Right lobe of liver (tissue), 6 donors: ENCODE measurements at places on chromosomes 12 and 14. TPM values are rescaled to one million over a fixed set of nuclear protein-coding genes. Genes with fewer than 3 reads are reported as not detected.

GRCh38 chr12:104478396-104479122, 21.8 kb downstream of the CHST11 start:
- H3K4me1 ChIP-seq = no peaks in the 10 kb centered on the region
- no peaks in the 10 kb centered on the region for H3K36me3 ChIP-seq
- DNase-seq = no peak
- no peak overlapping the region for H3K4me3 ChIP-seq
- H3K27me3 ChIP-seq = no peaks in the 10 kb centered on the region

GRCh38 chr12:47560415-47560814, 145.4 kb downstream of the RPAP3 start:
- H3K4me3 ChIP-seq = no peak overlapping the region
- H3K4me1 ChIP-seq = no peaks in the 10 kb centered on the region
- no peak for DNase-seq
- no peaks in the 10 kb centered on the region for H3K27me3 ChIP-seq

IRAK3 gene
- total RNA-seq = 3.3 TPM

DNA sequence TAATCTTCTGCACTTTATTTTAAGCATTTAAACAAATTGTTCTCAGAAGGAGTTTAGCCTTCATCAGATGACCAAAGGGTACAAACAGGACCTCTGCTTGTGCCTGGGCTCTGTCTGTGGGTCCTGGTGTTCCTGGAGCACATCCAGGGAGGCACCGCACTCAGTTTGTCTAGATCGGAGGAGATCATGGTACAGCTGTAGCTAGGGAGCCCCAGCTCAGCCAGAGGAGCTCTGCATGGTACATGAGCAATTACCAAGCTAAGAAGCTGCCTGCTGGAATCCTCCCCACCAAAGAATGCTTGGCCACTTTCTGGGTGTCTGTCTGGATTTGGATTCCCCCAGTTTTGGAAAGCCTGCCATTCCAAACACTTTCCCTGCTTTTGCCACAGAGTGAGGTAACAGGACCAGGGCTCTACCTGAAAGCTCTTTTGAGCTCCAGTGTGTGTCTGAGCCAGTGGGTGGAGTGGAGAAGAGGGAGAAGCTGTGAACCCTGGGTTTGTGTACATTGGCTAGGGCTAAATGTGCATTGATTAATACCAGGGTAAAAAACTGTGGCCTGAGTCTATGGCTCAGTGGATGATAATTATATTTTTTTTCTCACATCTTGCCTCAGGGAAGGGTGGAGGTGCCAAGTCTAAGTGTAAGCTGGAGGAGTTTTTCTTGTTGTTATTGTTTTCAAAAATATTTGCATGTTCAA, 163.7 kb upstream of the IGF1 start:
- no peaks in the 10 kb centered on the region for H3K4me1 ChIP-seq
- H3K27ac ChIP-seq = no peak overlapping the region
- peak; percentile 55 for DNase-seq

LRP1-AS gene
- total RNA-seq = not detected

GRCh38 chr14:57171363-57171762, 97.3 kb downstream of the EXOC5 start:
- H3K4me3 ChIP-seq = no peak overlapping the region
- no peak overlapping the region for H3K27ac ChIP-seq
- no peak for DNase-seq
- no peaks in the 10 kb centered on the region for H3K27me3 ChIP-seq
- H3K36me3 ChIP-seq = no peaks in the 10 kb centered on the region

DNA sequence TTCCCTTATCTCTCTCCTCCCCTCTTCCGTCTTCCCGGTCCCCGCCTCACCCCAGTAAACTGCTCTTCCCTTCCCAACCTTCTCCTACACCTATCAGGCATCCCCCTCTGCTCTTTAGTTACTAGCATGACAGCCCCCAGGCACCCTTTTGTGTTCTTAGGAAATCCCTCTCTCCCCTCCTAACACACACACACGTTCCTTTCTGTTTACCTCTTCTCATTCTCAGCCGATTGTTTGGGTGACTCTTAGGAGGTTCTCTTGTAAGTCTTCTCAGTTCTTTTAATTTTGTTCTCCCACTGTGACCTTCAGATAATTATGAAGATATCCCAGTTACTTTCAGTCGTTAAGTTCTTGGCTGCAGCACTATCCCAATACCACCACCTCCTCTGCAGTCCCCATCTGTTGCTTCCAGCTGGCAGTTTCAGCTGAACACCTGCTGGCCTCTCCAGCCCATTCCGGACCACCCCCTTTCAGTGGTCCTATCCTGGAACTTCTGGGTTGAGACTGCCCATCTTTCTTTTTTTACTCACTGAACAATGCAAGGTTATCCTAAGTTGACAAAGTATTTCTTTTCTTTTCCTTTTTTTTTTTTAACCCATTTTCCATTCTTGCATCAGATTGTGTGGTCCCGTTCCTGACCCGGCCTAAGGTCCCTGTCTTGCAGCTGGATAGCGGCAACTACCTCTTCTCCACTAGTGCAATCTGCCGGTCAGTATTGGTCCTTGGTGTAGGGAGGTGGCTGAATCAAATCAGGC, 711 bp downstream of the MARS1 start:
- peaks cover 27% of the 10 kb centered on the region for H3K36me3 ChIP-seq
- no peak for DNase-seq
- peak overlapping the region; percentile 80 for H3K4me3 ChIP-seq
- H3K4me1 ChIP-seq = peaks cover 9% of the 10 kb centered on the region
- H3K27ac ChIP-seq = peak overlapping the region; percentile 36

DNA sequence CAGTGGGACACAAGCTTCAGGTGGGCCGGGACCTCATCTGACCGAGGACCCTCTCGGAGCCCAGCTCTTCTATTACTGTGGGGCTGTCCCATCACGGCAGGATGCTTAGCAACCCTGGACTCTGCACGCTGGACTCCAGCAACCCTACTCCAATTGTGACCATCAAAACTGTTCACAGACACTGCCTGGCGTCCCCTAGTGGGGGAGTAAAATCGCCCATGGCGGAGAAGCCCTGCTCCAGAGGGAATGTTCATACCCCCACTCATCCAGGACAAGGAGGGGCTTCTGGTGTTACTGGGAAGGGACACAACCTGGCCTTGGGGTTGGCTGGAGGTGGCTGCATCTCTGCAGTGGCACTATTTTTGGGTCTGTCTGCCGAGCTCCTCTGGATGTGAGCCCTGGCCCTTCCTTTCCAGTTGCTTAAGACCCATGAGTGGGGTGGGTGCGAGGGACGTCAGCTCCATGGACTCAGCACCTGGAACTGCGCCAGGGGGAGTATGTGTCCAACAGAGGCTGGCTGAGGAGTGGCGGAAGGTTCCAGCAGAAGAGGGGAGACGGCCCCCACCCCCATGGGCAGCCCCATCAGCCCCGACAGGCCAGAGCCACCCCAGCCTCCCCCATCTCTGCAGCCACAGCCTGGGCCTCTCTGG, 103.8 kb downstream of the RFLNA start:
- no peak for DNase-seq
- H3K27me3 ChIP-seq = no peaks in the 10 kb centered on the region
- peaks cover 12% of the 10 kb centered on the region for H3K4me1 ChIP-seq
- H3K36me3 ChIP-seq = no peaks in the 10 kb centered on the region
- H3K27ac ChIP-seq = no peak overlapping the region

DNA sequence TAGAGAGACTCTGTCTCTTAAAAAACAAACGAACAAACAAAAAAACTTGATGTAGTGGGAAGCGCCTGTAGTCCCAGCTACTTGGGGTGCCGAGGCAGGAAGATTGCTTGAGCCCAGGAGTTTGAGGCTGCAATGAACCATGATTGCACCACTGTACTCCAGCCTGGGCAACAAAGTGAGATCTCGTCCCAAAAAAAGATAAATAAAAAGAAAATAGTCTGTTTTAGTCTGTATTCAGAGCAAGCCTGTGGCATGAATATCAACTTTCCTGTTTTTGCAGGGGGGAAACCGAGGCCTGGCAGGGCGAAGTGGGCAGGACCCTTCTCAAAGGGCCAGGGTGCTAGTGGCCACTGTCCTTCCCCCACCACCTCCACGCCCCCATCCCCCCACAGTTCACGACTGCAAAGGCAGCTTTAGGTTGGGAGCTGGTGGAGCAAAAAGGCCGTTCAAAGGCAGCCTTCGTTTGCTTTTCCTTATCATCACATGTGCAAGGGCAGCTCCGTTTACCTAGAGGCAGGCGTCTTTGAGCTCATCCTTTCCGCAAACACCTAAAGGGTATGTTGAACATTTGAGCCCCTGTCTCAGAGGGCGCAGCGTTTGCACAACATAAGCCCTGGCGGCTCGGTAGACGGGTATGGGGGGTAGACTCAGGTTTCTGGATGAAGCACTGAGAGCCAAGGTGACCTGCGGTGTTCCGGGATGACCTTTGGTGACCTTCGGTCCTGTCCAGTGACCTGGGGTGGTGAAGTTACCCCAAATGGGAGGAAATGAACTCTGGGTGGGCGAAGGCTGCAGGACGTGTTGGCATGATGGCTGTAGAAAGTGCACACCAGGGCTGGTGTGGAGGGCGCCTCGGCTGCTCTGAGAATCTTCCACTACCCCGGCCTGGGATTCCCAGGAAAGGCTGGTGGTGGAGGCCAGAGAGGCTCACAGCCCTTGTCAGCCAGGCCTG, 8.7 kb upstream of the MEG3 start:
- no peak overlapping the region for H3K27ac ChIP-seq
- no peak for DNase-seq
- no peaks in the 10 kb centered on the region for H3K36me3 ChIP-seq
- H3K4me1 ChIP-seq = peaks cover 8% of the 10 kb centered on the region

GRCh38 chr14:96139879-96140278, 64.8 kb upstream of the BDKRB2 start:
- no peak overlapping the region for H3K4me3 ChIP-seq
- no peak overlapping the region for H3K27ac ChIP-seq
- H3K27me3 ChIP-seq = no peaks in the 10 kb centered on the region
- H3K36me3 ChIP-seq = no peaks in the 10 kb centered on the region

MSI1 gene
- 0.06 TPM for total RNA-seq

ZC2HC1C gene
- total RNA-seq = 3.3 TPM

DNA sequence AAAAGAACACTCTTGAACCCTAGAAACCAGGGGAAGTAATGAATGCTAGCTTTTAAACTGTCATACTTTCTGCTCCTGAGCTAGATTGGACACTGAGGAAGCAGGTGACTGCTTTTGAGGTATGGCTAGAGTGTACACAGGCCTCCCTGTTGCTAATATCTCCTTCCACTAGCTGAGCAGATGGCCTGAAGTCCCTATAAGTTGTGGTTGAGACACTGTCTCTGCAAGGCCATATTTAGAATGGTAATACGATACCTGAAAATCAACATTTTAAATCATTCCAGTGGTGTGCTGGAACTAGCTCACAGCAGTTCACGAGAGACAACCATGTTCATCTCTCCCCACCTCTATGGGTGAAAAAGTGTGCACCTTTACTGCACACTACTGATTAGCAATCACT, 46.4 kb upstream of the BMP4 start:
- H3K27me3 ChIP-seq = no peaks in the 10 kb centered on the region
- no peaks in the 10 kb centered on the region for H3K36me3 ChIP-seq
- H3K4me3 ChIP-seq = no peak overlapping the region
- no peaks in the 10 kb centered on the region for H3K4me1 ChIP-seq

- no peak overlapping the region for H3K27ac ChIP-seq
- H3K4me3 ChIP-seq = no peak overlapping the region
Observed at GRCh38 chr14:94679106-94679810, 67.1 kb downstream of the SERPINA3 start.

DNA sequence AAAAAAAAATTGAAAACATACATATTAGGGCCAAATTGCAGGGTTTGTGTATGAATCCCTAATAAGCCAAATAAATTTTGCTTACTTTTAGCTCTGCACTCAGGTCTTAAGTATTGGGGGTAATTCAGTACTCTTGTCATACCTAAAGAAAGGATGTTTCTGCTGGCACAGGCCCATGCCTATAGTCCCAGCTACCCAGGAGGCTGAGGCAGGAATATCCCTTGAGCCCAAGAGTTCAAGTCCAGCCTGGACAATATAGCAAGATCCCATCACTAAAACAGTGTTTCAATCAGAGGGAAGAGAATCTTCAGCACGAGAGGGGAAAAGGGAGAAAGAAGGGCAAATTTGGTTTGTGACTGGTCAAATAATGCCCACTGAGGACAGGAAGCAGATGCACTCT, 3.4 kb upstream of the GPR19 start:
- no peaks in the 10 kb centered on the region for H3K36me3 ChIP-seq
- H3K27ac ChIP-seq = no peak overlapping the region
- no peak for DNase-seq
- peaks cover 6% of the 10 kb centered on the region for H3K4me1 ChIP-seq

DNA sequence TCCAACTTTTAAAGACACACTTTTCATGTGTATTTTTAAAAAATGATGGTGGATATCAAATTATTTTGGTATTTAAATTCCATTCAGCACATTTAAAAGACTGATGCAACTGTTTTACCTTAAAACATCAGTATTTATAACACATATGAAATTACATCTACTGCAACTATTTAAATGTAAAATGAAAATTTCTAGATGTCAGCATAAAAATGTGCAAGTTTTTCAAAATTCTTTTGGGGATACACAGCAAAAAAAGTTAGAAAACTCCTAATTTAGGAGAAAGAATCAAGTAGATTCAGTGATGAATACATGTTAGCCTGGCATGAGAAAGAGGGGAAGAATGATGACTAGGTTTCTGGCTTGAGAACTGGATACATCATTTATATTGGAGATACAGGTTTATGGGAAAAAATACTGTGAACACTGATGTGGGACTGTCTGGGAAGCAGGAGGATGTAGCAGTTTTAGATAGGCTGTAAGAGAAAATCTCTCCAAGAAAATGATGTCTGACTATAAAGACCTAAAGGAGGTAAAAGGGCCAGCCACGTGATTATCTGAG, 9.2 kb downstream of the SOS2 start:
- no peaks in the 10 kb centered on the region for H3K36me3 ChIP-seq
- no peaks in the 10 kb centered on the region for H3K27me3 ChIP-seq
- no peaks in the 10 kb centered on the region for H3K4me1 ChIP-seq
- H3K27ac ChIP-seq = no peak overlapping the region
- no peak for DNase-seq
- H3K4me3 ChIP-seq = no peak overlapping the region

- no peaks in the 10 kb centered on the region for H3K4me1 ChIP-seq
- DNase-seq = no peak
- no peaks in the 10 kb centered on the region for H3K27me3 ChIP-seq
- H3K4me3 ChIP-seq = no peak overlapping the region
- no peaks in the 10 kb centered on the region for H3K36me3 ChIP-seq
- no peak overlapping the region for H3K27ac ChIP-seq
Observed at GRCh38 chr14:52043690-52044089, 25.2 kb downstream of the NID2 start.

DNA sequence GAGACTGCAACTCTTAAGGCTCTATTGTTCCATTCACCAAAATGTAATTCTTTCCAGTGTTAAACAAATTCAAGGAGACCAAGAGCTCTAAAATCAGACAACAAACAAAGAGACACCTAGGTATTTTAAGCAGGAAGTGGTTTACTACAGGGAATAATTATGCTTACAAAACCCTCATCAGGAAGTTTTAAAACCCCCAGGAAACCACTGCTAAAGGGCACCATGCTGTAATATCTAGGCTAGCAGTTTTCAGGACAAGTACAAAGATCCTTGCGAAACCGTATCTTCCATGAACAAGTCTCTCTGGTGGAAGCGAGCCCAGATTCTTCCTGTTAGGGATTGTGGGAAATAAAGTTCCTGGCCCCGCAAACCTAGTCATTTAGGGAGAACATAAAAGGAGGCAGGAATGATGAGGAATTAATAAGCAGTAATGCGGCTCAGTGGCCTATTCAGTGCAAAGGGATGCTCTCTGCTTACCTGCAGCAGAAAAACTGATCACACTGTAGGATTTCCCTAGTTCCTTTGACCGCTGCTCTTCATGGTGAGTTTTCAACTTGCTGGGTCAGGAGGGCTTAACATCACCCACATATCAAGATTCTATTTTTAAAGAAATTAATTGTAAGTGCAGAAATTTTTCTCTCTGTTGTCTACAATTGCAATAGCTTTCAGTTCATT, 42.8 kb downstream of the ACSM4 start:
- no peaks in the 10 kb centered on the region for H3K36me3 ChIP-seq
- no peak overlapping the region for H3K27ac ChIP-seq
- H3K27me3 ChIP-seq = no peaks in the 10 kb centered on the region

SLC7A8 gene
- 6.6 TPM for total RNA-seq

GLIPR1L2 gene
- total RNA-seq = 0.32 TPM

CDKN3 gene
- 7.3 TPM for total RNA-seq
